ENCODE measurements at places on chromosomes 6 and 20.

DNA sequence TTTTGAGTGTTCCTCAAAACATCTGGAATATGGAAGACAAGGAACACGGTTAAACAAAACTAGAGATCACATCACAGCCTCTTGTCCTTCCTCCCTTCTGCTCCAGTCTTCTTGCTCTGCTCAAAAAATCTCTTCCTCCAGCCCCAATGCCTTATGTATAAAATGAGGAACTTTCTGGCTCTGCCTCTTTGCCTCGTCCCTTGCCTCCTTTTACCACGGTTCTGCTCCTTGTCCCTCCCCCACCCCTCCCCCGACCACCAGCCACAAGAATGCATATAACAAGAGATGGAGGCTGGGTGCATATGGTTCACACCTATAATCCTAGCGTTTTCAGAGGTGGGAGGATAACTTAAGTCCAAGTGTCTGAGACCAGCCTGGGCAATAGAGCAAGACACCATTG, 43.6 kb downstream of the PLAGL2 start:
- DNase-seq: no peak

- no peak for DNase-seq
These were observed 8.8 kb downstream of the MDFI start for GRCh38 chr6:41647061-41647511.

GRCh38 chr20:54556406-54556805, 81.0 kb downstream of the DOK5 start:
- no peak for DNase-seq

DNA sequence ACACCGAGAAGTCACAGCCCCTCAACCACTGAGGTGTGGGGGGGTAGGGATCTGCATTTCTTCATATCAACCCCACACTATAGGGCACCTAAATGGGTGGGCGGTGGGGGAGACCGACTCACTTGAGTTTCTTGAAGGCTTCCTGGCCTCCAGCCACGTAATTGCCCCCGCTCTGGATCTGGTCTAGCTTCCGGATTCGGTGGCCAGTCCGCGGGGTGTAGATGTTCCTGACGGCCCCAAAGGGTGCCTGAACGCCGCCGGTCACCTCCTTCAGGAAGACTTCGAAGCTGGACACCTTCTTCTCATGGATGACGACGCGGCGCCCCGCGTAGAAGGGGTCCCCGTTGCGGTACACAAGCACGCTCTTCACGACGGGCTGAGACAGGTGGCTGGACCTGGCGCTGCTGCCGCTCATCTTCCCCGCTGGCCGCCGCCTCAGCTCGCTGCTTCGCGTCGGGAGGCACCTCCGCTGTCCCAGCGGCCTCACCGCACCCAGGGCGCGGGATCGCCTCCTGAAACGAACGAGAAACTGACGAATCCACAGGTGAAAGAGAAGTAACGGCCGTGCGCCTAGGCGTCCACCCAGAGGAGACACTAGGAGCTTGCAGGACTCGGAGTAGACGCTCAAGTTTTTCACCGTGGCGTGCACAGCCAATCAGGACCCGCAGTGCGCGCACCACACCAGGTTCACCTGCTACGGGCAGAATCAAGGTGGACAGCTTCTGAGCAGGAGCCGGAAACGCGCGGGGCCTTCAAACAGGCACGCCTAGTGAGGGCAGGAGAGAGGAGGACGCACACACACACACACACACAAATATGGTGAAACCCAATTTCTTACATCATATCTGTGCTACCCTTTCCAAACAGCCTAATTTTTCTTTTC, at the start of gene DCDC2:
DCDC2 (minus strand) TSS at position 724 of the 883 bp plus-strand sequence; CDS start at position 415, 309 bp downstream.
- no peak for DNase-seq

- DNase-seq: no peak
These were observed 137.1 kb downstream of the SMOC2 start for GRCh38 chr6:168578036-168578435.

DNA sequence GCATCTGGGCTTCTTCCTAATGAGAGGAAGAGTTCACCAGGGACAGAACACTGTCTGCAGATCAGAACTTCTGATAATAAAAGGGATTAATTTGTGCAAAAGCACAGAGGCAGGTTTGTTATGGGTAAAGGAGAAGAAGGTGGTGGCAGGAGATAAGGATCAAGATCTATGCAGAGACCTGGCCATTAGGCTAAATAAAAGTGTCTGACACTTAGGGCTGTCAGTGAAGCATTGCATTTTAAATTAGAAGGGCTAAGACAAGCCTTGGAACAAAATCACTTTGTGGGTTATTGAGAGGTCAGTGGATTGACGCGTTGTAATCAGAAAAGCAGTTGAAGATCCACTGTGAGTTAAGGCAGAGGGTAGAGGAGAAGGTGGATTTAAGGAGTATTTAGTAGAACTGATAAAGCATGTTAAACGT, 76.8 kb downstream of the MAP3K4 start:
- DNase-seq: no peak

GRCh38 chr6:34360556-34360955, 31.9 kb downstream of the NUDT3 start:
- DNase-seq: no peak

- no peak for DNase-seq
These were observed 34.1 kb downstream of the HLA-G start for GRCh38 chr6:29861521-29862255.

DNA sequence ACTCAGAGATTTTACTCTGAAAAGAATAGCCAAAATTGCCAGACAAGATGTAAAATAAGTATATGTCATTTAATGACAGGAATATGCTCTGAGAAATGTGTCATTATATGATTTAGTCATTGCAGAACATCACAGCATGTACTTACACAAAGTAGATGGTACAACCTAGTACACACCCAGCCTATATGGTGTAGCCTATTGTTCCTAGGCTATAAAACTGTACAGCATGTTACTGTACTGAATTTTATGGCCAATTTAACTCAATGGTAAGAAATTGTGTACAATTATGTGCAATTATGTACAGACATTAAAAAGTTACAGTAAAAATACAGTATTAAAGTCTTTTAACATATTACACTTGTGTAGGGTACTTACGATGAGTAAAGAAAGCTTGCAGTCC, 311.9 kb upstream of the EPHA7 start:
- DNase-seq: no peak

GRCh38 chr20:25398376-25399036, 7.9 kb upstream of the ABHD12 start:
- DNase-seq: no peak

All from stimulated activated CD8-positive, alpha-beta memory T cell treated with anti-CD3 and anti-CD28 coated beads, Interleukin-7, amount 100 ng/mL, for 48 hours (primary cell).